Stimulated activated naive CD8-positive, alpha-beta T cell treated with anti-CD3 and anti-CD28 coated beads, Interleukin-15, amount 100 ng/mL, for 72 hours (primary cell): ENCODE measurements at places on chromosomes 3 and 15.

GRCh38 chr3:183252973-183253527 is at the start of gene B3GNT5:
B3GNT5 (plus strand) TSS chr3:183253253; CDS start chr3:183269799, 16,546 bp downstream.
- no peak for DNase-seq

- no peak for DNase-seq
Measured at GRCh38 chr3:115445559-115445958, 177.8 kb upstream of the GAP43 start.

GRCh38 chr3:128369121-128369703 is 97.5 kb downstream of the DNAJB8 start:
- DNase-seq: no peak

DNA sequence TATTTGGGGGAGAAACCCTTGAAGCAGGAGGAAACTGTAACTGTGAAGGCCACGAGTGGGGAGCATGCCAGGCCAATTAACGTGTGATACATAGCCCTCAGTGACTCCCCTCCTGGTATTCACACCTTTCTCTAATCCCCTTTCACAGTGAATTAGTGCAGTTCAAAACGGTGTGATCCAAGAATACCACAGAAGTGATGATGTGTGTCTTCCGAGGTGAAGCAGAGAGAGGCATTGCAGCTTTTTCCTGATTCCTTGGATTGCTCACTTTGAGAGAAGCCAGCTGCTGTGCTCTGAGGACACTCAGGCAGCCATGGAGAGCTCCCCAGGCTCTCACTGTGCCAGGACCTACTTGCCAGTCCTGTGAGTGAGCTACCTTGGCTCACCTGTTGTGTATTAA is 17.3 kb downstream of the NIPA2 start:
- DNase-seq: no peak
